ENCODE measurements at places on chromosomes 6 and 20. TPM values are rescaled to one million over a fixed set of nuclear protein-coding genes. Genes with fewer than 3 reads are reported as not detected.

GRCh38 chr20:8388141-8388540 is 256.1 kb downstream of the PLCB1 start:
- DNase-seq: no peak

- no peak for DNase-seq
These were observed 31.5 kb upstream of the RIPOR2 start for GRCh38 chr6:24967211-24967610.

DNA sequence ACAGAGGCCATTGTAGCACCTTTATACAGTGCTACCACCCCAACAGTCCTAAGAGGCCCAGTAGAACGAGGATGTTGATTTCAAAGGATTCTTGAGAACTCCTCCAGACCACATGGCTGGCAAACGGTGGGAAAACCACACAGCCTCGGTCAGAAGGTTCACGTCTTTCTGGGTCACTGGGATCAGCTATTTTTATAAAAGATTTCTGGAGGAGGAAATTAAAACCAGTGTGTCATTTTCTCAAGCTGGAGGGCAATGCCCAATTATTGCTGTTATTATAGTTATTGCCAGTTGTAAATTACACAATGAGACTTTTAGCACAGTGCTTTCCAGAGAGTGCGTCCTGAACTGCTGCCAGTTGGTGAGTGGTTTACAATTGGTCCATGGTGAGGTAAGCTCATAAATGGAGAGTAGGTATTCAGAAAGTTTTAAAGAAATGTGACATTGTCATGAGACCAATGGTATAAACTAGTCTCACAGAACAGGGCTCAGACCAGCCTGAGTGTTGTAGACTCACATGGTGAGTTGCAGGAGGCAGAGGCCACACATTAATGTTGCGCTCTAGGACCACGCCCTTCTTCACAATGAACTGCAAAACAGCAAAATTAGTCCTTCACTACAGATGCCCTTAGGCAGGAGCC is 8.4 kb upstream of the PPP1R14C start:
- DNase-seq: no peak

GRCh38 chr6:40349901-40350746 is 237.0 kb downstream of the LRFN2 start:
- no peak for DNase-seq

Gene SLC2A10
- not detected for total RNA-seq

Gene RPP21
- 61.2 TPM for total RNA-seq

Gene POPDC3
- not detected for total RNA-seq

Gene PM20D2
- total RNA-seq: 8.2 TPM

Measured in naive thymus-derived CD4-positive, alpha-beta T cell (primary cell).